Central memory CD8-positive, alpha-beta T cell (primary cell): ENCODE measurements at places on chromosomes 2 and 18.

DNA sequence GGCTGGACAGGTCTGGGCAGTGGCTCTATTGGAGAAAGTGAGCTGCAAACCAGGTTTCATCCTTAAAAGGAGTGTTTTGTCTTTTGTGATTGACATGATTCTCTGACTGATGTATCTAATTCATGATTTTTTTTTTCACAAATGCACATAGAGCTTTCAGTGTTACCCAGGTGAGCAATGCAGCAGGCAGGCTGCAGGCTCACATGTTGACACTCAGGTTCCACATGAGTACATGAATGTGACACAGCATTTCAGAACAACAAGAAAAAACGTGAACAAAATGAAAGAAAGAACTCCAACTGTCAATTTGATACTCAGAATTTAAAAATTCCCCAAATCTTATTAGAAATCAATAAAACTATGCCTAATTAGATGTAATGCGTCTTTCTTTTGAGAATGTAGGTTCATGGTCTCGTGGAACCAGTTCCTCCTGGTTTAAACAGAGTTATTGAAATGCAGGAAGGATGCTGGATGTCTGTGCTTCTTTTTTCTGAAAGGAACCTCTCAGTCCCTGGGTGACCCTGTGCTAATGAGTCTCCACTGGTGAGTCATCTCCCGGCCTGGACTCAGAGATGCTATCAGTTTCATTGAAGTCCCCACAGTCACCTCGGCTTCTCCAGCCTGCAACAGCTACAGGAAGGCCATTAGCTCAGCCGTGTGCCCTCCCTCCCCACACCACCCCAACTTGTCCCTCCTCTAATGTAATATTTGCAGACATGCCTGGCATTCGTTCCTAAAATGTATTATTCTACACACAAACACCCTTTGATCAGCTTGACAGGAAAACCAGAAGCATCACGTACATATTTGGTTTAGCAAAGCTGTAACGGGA, 430.4 kb downstream of the LPIN1 start:
- H3K27me3 ChIP-seq = peaks cover 13% of the 10 kb centered on the region
- peaks cover 24% of the 10 kb centered on the region for H3K4me1 ChIP-seq
- H3K27ac ChIP-seq = no peak overlapping the region
- no peak overlapping the region for H3K4me3 ChIP-seq

DNA sequence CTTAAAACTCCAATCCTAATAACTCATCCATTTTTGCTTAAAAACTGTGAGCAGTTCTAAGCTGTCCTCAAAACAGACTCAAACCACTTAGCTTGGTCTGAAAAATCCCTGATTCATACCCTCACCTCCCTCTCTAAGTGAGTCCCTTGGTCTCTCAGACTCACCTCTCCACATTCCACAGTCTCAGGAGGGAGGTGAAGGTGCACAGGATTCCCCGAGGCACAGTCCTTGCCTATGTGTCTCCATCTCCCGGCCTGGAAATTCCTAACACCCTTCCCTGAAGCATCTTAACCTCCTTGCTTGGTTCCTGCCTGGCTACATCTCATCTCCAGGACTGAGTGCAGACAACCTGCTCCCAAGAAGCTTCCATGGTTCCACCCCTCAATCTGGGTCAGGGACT, 45.0 kb downstream of the CYRIA start:
- no peak for DNase-seq
- H3K36me3 ChIP-seq = peaks cover 3% of the 10 kb centered on the region
- H3K4me3 ChIP-seq = no peak overlapping the region
- H3K4me1 ChIP-seq = peaks cover 18% of the 10 kb centered on the region

GRCh38 chr2:158815658-158816057, 20.5 kb downstream of the DAPL1 start:
- H3K36me3 ChIP-seq = no peaks in the 10 kb centered on the region
- DNase-seq = no peak
- H3K27ac ChIP-seq = no peak overlapping the region
- peaks cover 49% of the 10 kb centered on the region for H3K27me3 ChIP-seq
- H3K4me1 ChIP-seq = no peaks in the 10 kb centered on the region

- H3K27me3 ChIP-seq = no peaks in the 10 kb centered on the region
- peaks cover 4% of the 10 kb centered on the region for H3K36me3 ChIP-seq
- H3K4me1 ChIP-seq = peaks cover 18% of the 10 kb centered on the region
- H3K27ac ChIP-seq = peak overlapping the region; percentile 56
Observed at GRCh38 chr2:136310797-136311603, 193.1 kb upstream of the CXCR4 start.

GRCh38 chr2:25738383-25739343, 65.3 kb upstream of the DTNB start:
- peaks cover 16% of the 10 kb centered on the region for H3K36me3 ChIP-seq
- H3K27me3 ChIP-seq = no peaks in the 10 kb centered on the region
- peaks cover 15% of the 10 kb centered on the region for H3K4me1 ChIP-seq
- no peak overlapping the region for H3K4me3 ChIP-seq
- peak overlapping the region; percentile 77 for H3K27ac ChIP-seq

- H3K4me1 ChIP-seq = peaks cover 29% of the 10 kb centered on the region
- no peak for DNase-seq
- H3K4me3 ChIP-seq = no peak overlapping the region
- no peaks in the 10 kb centered on the region for H3K27me3 ChIP-seq
- no peaks in the 10 kb centered on the region for H3K36me3 ChIP-seq
Observed at GRCh38 chr2:69767034-69767433, 25.1 kb downstream of the ANXA4 start.

DNA sequence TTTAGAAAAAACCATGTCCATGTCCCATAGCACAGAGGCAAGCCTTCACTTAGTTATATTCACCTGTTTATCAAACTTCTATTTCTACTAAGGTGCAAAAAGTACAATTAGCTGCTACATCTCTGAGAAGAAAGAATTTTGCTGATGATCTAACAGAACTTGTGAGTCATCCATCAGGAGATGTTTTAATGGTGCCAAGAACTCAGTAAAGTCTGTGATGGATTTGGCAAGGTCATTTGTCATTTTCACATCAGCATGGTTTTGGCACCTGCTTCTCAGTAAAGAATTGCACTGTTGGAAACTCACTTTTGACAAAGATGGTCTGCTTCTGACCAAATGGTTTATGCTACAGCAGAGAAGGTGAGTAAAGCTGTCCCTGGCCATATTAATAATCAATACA, 195.7 kb upstream of the TMEFF2 start:
- H3K36me3 ChIP-seq = no peaks in the 10 kb centered on the region
- no peak overlapping the region for H3K27ac ChIP-seq
- H3K4me3 ChIP-seq = no peak overlapping the region
- no peaks in the 10 kb centered on the region for H3K4me1 ChIP-seq
